ENCODE measurements at places on chromosomes 13 and 19. TPM values are rescaled to one million over a fixed set of nuclear protein-coding genes. Genes with fewer than 3 reads are reported as not detected.

SOX21 gene
- total RNA-seq, result not detected

LGI4 gene
- 0.17 TPM for total RNA-seq

ZNF677 gene
- total RNA-seq, result 15.7 TPM

OR10H1 gene
- not detected for total RNA-seq

WDR87 gene
- total RNA-seq, result not detected

HIPK4 gene
- total RNA-seq, result 0.17 TPM

TMEM255B gene
- total RNA-seq, result 10.4 TPM

C1QTNF9 gene
- total RNA-seq, result under 0.01 TPM

LGALS4 gene
- not detected for total RNA-seq

RDH8 gene
- total RNA-seq, result not detected

SH2D3A gene
- not detected for total RNA-seq

WDR62 gene
- 2.8 TPM for total RNA-seq

KLF12 gene
- 11.4 TPM for total RNA-seq

LSR gene
- 0.26 TPM for total RNA-seq

ZSCAN18 gene
- total RNA-seq, result 51.6 TPM

DKKL1 gene
- total RNA-seq, result 0.26 TPM

APOC1 gene
- 8.0 TPM for total RNA-seq

CGB8 gene
- not detected for total RNA-seq

CBY2 gene
- not detected for total RNA-seq

NRTN gene
- total RNA-seq, result 0.51 TPM

CYP2F1 gene
- total RNA-seq, result not detected

ZNF93 gene
- 3.8 TPM for total RNA-seq

MEIOSIN gene
- not detected for total RNA-seq

NXNL1 gene
- not detected for total RNA-seq

CDK8 gene
- total RNA-seq, result 19.7 TPM

PEAK3 gene
- total RNA-seq, result not detected

ZNF345 gene
- total RNA-seq, result 2.8 TPM

GSX1 gene
- not detected for total RNA-seq

ZNF135 gene
- 11.2 TPM for total RNA-seq

GAPDHS gene
- total RNA-seq, result not detected

AZU1 gene
- 0.17 TPM for total RNA-seq
